GM10248 (cell line): ENCODE measurements at places on chromosomes 12 and 14.
A peak's percentile ranks its signal among the peaks of the same experiment; 100 is the strongest.

DNA sequence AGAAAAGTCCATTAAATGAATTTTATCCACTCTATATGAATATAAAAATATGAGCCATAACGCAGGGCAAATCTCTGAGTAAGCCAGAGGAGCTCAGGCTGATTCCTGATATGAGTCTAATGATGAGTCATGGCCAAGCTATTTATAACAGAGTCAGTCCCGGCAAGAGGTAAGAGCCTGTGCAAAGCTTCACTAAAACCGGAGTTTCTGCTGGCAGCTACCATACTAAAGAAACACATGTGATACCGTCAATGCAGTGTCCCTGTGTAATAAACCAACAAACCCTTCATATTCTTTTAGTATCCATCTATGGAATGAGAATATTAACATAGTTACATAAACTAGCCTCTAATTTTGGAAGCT lies 319.4 kb downstream of the KCNC2 start:
- DNase-seq, result peak; percentile 11

DNA sequence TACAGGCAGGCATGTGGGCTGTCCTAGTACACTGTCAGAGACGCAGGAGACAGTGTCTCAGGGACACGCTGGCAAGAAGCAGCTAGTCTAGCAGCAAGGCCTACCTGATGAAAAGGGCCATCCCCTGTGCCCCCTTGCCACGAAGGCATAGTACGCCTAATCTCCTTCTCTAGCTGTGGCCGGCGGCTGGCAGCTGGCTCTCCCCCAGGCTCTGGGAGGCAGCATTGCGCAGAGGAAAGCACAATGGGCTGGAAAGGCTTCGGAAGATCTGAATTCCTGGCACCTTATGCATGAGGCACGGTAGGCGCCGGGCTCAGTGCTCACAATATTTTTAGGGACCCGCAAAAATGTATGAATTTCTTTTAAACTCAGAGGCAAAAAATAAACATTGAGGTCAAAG lies 16.0 kb upstream of the PLEKHH1 start:
- DNase-seq, result no peak

DNA sequence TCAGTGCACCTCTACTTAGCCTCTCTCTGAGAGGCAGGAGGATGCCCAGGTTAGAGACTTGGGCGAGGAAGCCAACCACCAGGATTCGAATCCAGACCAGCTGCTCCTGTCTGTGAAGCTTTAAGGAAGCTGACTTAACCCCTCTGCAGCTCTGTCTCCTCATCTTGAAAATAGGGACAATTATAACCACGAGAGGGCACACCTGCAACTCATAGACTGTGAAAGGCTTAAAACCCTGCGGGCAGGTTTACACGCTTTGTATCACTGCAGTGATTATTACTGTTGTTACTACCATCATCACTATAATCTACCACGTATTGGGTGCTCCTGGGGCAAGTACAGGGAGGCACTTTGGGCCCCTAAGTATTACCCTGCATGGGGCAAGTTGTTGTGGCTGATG lies 379.8 kb downstream of the VRK1 start:
- no peak for DNase-seq

GRCh38 chr12:78392918-78393317 lies 471.7 kb upstream of the SYT1 start:
- no peak for DNase-seq

GRCh38 chr14:102928412-102929240 lies 6.2 kb downstream of the AMN start:
- peak; percentile 88 for DNase-seq

GRCh38 chr14:61719344-61720293 lies 24.3 kb downstream of the HIF1A start:
- no peak for DNase-seq
